ENCODE measurements at places on chromosomes 16 and 17.

DNA sequence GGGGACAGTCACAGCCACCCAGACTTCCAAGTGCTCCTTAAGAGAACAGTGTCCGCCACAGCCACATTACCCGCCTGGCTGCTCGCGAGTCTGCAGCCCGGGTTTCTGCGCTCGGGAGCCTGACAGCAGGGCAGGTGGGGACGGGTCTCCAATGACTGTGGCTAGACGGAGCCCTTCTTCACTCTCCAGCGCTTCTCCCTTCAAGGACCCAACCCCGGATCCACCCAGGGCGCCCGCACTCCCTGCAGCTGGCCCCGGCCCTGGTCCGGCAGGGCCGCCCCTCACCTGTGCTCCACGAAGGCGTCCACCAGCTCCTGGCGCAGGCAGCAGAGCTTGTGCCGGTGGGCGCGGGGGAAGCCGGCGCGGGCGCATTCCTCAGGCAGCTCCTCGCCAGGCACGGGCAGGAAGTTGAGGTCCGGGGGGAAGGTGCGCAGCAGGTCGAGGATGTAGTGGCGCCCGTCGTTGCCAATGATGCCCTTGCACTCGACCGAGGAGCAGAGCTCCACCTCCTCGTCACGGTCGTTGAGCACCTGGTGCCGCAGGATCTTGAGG is 13.9 kb downstream of the CLUH start:
- DNase-seq, result no peak

DNA sequence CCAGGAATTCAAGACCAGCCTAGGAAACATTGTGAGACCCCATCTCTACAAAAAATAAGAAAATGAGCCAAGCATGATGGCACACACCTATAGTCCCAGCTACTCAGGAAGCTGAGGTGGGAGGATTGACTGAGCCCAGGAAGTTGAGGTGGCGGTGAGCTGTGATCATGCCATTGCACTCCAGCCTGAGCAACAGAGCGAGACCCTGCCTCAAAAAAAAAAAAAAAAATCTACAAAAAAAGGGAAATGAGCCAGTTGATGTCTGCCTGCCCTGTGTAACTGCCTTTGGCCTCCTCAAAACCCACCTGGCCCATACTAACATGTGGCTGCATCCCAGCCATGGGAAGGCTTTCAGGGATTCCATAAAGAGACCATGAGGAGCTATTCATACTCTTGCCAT is 4.5 kb downstream of the RANBP10 start:
- DNase-seq, result no peak

- no peak for DNase-seq
Observed at GRCh38 chr17:77879226-77879895, 79.1 kb upstream of the TNRC6C start.

DNA sequence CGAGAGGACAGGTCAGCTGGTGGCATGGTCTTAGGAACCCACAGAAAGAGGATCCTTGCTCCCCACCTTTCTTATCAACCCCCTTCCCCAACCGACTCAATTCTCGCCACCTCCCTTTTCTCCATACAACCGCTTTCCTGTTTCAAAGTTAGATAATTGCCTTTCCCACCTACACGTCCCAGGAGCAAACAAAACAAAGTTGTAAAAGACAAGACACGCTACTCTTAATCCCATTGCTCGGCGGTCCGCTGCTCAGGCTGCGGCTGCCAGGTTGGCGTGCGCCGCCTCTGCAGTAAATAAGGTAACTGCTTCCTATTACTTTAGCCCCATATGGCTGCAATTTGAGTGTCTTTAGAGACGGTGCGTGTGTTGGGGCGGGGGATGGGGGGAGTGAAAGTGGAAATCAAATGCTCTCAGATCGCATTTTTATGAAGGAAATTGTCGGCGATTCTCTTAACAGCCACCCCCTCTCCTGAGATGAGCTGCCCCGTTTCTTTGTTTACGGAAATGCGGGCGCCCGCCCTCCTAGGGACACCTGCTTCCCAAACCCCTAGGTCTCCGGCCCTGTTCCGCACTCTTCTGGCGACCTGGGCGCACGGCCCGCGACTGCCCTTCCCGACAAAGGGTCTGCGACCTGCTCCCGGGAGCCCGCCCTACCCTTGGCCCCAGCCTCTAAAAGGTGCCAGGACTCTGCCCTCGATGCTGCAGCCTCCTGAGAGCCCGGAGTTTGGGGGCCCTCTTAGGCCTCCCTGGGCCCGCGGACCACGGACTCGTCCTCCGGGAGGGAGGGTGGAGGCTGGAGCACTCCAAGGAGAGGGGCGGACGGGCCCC is 3.7 kb upstream of the CBX8 start:
- DNase-seq, result no peak

- DNase-seq, result no peak
Observed at GRCh38 chr17:49741009-49741691, 22.8 kb downstream of the FAM117A start.

GRCh38 chr17:9115214-9116191 is 94.2 kb downstream of the NTN1 start:
- no peak for DNase-seq

DNA sequence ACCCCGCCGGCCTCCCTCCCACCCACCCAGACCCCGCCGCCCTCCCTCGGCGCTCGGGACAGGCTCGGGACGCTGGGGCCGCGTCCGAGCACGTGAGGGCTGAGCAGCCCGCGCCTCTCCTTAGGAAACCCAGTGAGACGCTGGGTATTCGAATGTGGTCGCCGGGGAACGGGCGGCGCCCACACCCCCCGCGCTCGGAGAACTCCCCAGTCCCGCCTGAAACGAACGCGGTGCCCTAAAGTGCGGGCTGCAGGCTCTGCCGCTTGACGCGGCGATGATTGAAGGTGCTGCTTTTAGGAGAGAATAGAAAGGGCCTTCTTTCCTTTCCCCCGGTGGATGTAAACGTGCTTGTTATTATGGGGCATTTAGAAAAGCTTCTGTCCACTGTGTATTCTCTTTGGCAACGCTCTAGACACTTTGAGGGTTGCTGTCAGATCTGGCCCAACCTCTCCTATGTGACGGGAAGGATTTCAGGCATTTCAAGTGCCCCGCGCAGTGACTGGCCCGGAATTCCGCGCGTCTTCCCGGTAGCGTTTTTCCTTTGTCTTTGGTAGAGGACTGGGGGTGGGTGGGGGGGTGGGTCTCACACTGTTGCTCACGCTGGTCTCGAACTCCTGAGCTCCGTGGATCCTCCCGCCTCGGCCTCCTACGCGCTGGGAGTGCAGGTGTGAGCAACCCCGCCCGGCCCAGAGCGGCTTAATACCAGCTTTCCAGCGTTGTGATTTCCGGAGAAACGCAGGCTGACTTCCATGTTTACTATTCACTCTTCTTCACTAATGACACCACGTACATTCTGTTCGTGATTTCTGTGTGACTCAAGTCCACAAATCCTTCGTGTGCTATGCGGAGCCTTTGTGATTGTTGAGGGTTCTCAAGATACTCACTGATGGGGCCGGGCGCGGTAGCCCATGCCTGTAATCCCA is 21.8 kb upstream of the FOXK2 start:
- no peak for DNase-seq

DNA sequence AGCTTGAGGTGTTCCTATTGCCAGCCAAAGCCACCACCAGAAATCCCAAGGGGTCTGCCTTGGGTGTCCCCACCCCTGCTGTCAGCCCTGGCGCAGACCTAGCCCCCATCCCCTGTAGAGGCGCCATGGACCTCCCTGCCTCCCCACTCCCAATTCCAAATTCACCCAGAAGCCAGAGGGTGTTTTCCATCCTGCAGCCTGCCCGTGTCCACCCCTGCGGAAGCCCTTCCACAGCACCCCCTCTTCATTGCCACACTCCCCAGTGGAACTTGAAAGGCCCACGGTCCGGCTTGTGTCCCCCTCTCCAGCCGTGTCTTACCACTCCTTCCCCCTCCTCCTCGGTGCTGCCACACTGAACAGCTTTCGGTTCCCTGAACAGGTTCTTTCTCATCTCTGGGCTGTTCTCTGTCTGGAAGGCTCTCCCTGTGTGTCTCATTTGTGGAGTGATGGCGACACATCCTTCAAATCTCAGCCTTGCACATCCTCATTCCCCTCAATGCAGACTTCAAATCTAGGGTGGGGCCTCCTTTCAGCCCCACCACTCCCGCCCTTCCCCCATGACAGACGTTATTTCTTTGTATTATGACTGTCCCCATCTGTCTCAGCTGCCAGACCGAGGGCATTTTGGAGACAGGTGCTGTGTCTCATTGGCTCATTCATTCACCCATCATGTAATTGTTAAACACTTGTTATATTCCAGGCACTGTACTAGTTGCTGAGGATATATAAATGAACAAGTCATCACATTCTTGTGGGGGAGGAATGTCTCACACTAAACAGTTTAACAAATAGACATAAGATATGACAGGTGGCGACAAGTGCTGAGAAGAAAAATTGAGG is 36.3 kb downstream of the ADGRG5 start:
- DNase-seq, result no peak

GRCh38 chr17:63232565-63233310 is 213.4 kb downstream of the CYB561 start:
- no peak for DNase-seq

GRCh38 chr16:35193956-35194355 is 1734.5 kb downstream of the TP53TG3F start:
- no peak for DNase-seq

- DNase-seq, result no peak
Observed at GRCh38 chr17:56177361-56177760, 24.1 kb downstream of the ANKFN1 start.

GRCh38 chr17:5511401-5512225 is 25.2 kb downstream of the MIS12 start:
- no peak for DNase-seq

DNA sequence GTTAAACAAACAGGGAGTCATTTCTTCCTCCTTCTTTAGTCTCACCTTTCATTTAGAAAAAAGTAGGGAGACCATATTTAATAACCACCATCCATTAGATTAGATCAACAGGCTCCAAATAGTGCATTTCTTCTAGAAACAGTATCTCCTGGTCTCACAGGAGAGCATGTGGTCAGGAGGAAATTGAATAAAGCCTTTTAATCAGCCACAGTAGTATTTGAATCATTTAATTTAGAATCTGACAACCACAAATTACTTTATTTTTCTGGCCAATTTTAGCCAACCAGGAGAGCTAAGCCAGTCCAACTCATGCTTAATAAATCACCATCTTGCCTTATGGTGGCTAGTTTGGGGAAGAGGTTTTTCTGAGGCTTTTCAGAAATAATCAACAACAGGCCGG is 26.3 kb upstream of the ZFP90 start:
- no peak for DNase-seq

- no peak for DNase-seq
Observed at GRCh38 chr16:20944861-20945574, 44.4 kb downstream of the LYRM1 start.

DNA sequence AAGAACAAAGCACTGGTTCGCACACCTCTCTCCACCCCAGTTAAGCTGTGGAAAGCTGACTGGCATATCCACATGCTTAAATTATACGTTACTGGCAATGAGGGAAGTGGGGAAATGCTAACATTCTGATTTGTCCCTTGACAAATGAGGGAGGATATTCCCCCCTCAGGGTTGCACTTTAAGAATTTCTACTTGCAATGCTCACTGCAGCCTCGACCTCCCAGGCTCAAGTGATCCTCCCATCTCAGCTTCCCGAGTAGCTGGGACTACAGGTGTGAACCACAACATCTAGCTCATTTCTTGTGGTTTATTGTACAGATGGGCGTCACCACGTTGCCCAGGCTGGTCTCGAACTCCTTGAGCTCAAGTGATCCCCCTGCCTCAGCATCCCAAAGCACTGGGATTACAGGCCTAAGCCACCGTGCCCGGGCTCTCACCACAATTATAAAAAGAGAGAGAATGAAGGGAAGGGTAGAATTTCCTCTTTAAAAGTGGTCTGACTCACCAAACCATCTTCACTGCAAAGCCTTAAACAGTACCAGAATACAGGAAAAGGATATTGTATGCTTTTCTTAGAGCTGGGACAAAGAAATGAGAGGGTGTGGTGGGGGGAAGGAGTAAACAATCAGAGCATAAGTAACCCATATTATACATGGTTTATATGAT is 38.9 kb downstream of the KANSL1 start:
- no peak for DNase-seq

DNA sequence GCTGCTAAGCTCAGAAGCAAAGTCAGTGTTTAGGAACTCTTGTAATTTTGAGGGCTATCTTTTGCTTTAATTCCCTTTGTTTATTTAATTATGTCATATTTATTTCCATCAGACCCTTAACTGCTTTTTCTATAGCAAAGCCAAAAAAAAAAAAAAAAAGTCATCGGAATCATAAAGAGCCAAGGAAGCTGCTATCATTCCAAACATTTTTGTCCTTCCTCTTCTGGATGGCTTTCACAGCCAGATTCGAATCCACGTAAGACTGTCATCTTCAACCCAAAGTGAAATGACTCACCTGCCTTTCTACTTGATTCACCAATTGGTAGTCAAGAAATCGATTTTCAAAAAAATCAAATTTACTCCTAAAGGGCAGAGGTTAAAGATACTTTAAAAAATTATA is 38.4 kb downstream of the WIPI1 start:
- no peak for DNase-seq

- no peak for DNase-seq
Observed at GRCh38 chr17:35786941-35787432, 8.5 kb downstream of the MMP28 start.

GRCh38 chr17:41278176-41278955 is 2.9 kb downstream of the KRTAP9-7 start:
- no peak for DNase-seq

DNA sequence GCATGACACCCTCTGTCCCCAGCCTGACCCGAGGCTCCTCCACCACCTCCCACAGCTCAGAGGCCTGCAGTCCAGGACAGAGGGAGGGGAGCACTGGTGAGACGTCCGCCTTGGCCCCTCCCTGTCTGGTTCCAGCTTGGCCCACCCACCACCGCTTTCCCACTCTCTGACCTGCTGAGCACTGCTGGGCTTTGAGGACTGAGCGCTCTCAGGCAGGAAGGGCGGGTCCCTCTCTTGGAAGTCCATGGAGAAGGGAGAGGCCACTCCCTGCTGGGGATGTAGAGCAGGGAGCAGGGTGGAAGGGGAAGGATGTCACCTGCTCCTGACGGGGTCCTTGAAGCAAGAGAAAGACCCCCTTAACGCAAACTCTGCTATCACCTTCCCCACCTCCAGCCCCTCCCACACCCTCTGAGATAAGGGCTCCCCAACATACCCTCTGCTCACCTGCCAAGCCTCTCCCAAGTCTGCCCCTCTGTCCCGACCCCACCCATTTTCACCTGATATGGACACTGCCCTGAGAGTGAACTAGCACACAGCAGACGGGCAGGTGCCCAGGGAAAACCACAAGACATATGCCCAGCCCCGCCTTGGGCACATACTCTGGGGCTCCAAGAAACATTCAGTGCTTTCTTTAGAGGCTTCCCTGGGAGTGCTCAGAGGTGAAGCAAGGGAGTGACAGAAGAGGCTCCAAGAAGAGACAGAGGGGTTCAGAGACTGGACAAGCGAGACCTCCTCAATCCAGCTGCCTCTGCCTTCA is 1.4 kb downstream of the OSBPL7 start:
- no peak for DNase-seq

- DNase-seq, result no peak
Observed at GRCh38 chr17:49841548-49841947, 6.3 kb downstream of the TAC4 start.

- DNase-seq, result no peak
Observed at GRCh38 chr16:27718201-27719105, 168.5 kb downstream of the KATNIP start.

GRCh38 chr17:42321555-42321954 is 33.3 kb downstream of the STAT5A start:
- no peak for DNase-seq

GRCh38 chr17:2940352-2940751 is 123.1 kb downstream of the OR1D5 start:
- peak; percentile 21 for DNase-seq

- no peak for DNase-seq
Observed at GRCh38 chr17:11332706-11333105, 91.7 kb downstream of the SHISA6 start.

Data from NCI-H1092 (cell line).